ENCODE measurements at places on chromosomes 2 and 18.

DNA sequence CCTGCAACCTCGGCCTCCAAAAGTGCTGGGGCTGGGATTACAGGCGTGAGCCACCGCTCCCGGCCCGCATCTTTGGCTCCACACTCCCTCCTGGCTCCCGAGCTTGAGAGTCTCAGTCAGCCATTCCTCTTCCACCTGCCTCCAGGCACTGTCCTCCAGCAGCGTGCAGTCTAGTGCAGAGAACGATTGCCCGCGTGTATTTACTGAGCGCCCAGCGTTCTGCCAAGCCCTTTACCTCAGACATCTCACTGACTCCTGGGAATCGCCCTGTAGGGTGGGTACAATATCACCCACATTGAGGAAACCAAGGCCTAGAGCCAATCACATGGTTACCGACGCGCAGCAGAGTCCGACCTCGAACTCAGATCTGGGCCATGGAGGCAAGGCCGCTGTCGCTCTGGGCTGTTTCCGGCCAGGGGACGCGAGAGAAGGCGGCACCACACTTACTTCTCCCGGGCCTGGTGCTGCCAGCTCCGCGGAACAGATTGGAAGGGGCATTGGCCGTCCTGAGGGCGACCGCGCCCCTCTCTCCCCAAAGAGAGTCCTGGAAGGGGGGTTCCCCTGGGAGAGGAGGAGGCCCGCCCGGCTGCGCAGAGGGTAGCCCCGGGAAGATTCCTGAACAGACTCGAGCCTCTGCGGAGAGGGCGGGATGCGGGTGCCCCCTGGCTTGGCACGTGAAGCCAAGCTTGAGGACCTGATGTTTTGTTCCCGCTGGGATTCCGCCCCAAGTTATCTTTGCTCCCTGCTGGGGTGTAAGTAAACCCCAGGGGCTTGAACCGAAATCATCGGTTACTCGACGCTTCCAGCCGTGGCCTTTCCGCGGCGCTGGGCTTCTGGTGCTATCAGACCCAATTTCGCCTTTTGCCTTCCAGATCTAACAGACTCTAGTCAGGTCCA lies 5.2 kb upstream of the DLX2 start:
- H3K36me3 ChIP-seq = no peaks in the 10 kb centered on the region
- no peak overlapping the region for H3K4me3 ChIP-seq
- no peak overlapping the region for H3K27ac ChIP-seq
- DNase-seq = no peak

DNA sequence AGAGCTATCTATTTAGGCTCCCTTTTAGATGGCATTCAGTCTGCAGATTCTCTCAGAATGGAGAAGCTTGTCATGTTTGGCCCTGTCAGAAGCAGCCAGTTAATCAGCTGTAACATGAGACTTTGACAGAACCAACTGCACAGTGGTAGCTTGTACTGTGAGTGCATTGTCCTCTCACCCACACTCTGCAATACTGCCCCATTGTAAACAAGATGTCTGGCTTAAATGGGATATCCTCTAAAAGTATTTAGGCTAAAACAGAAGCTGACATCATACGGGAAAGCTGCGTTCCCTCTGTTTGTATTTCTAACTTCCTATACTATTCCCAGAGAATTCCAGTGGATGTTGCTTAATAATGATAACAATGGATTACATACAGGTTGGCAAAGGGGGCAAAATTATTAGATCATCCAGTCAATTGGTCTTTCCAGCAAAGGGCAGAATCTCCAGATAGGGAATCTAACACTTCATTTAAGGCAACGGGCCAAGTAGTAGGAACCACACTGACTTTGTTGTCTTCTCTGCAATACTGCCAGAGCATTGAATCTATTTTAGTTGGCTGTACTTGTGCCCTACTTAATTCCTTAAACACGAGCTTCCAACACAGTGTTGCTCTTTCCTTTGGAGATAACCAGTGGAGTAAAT lies 15.4 kb upstream of the STAT4 start:
- no peaks in the 10 kb centered on the region for H3K36me3 ChIP-seq
- H3K4me3 ChIP-seq = no peak overlapping the region
- peaks cover 24% of the 10 kb centered on the region for H3K4me1 ChIP-seq
- no peak for DNase-seq
- no peak overlapping the region for H3K27ac ChIP-seq

DNA sequence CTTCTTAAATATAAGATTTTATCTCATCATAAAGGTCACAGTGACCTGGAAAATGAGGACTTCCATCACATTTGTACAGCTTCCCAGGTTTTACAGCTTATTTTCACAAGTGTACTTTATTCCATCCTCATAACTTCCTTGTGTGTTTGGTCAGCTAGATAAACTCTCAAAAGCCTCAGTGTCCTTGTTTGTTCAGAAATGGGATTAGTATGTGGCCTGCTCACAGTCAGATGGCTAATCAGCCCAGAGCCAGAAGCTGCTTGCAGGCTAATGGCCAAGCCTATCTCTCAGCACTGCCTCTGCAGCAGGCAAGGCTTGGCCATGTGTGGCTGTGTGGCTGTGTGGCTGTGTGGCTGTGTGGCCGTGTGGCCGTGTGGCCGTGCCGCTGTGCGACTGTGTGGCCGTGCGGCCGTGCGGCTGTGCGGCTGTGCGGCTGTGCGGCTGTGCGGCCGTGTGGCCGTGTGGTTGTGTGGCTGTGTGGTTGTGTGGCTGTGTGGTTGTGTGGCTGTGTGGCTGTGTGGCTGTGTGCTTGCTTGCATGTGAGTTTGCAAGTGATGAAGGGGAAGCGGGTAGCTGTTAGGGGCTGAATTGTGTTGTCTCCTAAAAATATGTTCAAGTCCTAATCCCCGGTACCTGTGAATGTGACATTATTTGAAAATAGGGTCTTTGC lies 233.0 kb upstream of the TNP1 start:
- H3K4me1 ChIP-seq = peaks cover 33% of the 10 kb centered on the region
- no peak overlapping the region for H3K4me3 ChIP-seq
- H3K27ac ChIP-seq = no peak overlapping the region
- DNase-seq = no peak
- H3K36me3 ChIP-seq = no peaks in the 10 kb centered on the region
- peaks cover 6% of the 10 kb centered on the region for H3K27me3 ChIP-seq

GRCh38 chr2:67581751-67582150 lies 184.6 kb downstream of the ETAA1 start:
- H3K36me3 ChIP-seq = no peaks in the 10 kb centered on the region
- H3K4me1 ChIP-seq = no peaks in the 10 kb centered on the region
- H3K27ac ChIP-seq = no peak overlapping the region
- no peak overlapping the region for H3K4me3 ChIP-seq
- no peak for DNase-seq

DNA sequence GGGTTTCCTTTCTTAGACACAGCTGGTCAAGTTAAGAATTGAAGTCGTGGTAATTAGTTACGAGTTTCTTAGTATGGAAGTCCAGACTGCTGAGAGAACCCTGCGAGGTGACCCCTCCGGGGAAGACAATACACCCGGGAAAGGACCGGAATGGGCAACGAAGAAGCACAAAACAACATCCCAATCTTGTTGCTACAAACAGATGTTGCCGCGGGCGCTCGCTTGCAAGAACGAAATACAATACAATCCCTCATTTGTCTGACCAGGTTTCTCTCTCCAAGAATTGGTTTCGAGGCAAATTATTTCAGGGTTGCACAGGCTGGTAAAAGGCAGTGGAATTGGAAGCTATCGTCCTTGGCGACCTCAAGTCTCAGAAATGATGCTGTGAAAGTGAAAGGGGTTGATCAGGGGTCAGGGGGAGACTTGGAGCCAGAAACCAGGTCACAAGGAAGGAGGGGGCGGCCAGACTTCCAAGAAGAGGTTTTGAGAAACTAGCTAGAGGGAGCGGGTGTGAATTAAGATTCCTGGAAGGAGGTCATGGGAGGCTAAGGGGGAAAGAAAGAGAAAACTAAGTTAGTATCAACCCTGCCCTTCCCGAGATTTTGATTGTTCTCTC lies 401.9 kb downstream of the HRH4 start:
- DNase-seq = no peak
- no peaks in the 10 kb centered on the region for H3K4me1 ChIP-seq
- no peaks in the 10 kb centered on the region for H3K36me3 ChIP-seq
- peaks cover 3% of the 10 kb centered on the region for H3K27me3 ChIP-seq
- no peak overlapping the region for H3K4me3 ChIP-seq
- H3K27ac ChIP-seq = no peak overlapping the region

DNA sequence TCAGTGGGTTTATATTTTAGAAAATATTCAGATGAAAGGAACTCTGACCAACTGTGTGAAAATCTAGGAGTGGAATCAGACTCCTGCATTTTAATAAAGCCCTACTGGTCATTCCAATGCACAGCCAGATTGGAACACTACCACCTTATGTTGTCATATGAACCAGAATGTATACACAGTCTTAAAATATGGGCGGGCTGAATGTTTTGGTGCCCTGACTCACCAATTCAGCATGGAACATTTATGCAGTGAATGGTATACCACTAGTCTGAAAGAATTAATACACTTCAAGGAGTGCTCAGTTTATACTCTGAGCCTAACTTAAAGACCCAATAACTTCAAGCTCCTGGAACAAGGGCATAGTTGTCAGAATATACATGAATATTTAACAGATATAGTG lies 280.9 kb upstream of the TCF4 start:
- H3K27me3 ChIP-seq = no peaks in the 10 kb centered on the region
- H3K36me3 ChIP-seq = no peaks in the 10 kb centered on the region
- no peaks in the 10 kb centered on the region for H3K4me1 ChIP-seq
- no peak for DNase-seq
- H3K27ac ChIP-seq = no peak overlapping the region
- H3K4me3 ChIP-seq = no peak overlapping the region

DNA sequence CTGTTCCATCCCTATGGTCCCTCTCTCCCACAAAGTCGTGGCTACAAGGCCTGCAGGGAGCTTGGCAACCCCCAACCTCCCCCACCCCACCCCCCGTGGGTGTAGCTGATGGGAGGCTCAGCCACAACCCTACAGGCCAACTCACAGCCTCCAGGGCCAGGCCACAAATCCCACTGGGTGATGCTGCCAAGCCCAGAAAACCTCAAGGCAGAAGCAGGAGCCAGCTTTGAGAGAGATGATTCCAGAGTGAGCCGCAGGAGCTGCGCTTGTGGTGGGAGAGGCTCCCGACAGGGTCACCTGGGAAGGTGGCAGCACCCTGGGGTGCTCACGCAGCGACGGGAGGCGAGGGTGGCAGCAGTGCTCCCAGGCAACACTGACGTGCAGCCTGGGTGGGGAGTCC lies 44.8 kb downstream of the ADCY3 start:
- DNase-seq = no peak
- H3K4me1 ChIP-seq = peaks cover under 1% of the 10 kb centered on the region
- H3K4me3 ChIP-seq = no peak overlapping the region
- H3K27me3 ChIP-seq = no peaks in the 10 kb centered on the region

GRCh38 chr2:27177441-27178351 lies 28.9 kb downstream of the TCF23 start:
- no peaks in the 10 kb centered on the region for H3K36me3 ChIP-seq
- H3K4me3 ChIP-seq = no peak overlapping the region
- DNase-seq = no peak
- no peak overlapping the region for H3K27ac ChIP-seq

GRCh38 chr2:237473878-237474441 lies 13.1 kb upstream of the MLPH start:
- H3K4me1 ChIP-seq = peaks cover 14% of the 10 kb centered on the region
- no peak for DNase-seq
- no peak overlapping the region for H3K27ac ChIP-seq
- no peaks in the 10 kb centered on the region for H3K36me3 ChIP-seq

DNA sequence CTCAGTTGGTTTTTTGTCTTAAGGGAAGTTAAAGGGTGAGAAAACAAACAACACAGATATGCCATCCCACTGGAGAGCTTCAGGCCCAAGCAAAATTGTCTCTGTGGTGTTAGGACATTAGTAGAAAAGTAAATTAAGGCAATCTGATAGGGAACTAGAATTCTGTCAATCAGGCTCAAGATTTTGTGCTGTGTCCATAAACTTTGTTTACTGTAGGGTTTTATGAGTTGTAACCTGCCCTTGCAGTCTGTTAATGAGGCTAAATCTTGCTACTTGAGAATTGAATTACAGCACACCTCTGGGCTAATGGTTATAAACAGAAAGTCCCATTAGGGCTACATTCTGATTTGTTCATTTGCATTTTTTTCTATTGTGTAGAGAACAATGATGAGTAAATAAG lies 78.0 kb upstream of the OTX1 start:
- no peaks in the 10 kb centered on the region for H3K27me3 ChIP-seq
- no peak overlapping the region for H3K27ac ChIP-seq
- no peaks in the 10 kb centered on the region for H3K36me3 ChIP-seq
- no peak overlapping the region for H3K4me3 ChIP-seq
- no peak for DNase-seq

DNA sequence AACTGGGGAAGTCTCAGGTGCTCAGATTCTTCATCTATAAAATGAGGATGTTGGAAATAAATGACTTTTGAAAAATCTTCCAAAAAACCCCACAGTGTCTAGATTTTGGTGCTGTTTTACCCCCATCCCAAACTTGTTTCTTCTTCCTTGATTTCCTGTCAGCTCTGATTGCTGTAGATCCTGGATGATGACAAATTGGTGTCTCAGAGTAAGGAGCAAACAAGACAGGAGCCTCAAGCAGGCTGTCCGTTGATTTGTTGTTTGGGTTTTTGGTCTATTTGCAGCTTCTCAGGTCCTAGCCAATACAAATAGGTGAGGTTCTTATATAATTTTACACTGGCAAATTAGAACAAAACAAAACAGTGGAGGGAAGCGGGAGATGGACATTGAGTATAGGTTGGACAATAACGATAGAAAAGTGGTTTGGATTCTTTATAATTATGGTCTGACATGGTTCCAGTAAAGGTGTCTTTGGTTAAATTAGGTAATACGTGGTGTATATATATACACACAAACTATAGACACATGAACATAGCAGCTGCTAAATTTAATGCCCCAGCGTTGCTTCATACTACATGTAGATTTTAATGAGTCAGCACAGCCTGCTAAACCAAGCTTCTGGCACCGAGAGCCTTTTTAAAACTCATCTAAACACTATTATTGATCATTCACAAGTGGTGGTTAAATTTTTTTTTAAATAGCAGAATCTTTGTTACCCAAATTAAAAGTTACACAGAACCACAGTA lies 142.5 kb downstream of the FMNL2 start:
- H3K4me1 ChIP-seq = no peaks in the 10 kb centered on the region
- DNase-seq = no peak
- H3K4me3 ChIP-seq = no peak overlapping the region

Measured in activated CD8-positive, alpha-beta T cell treated with anti-CD3 and anti-CD28 coated beads, Interleukin-2, amount 10 ng/mL, durations not matched to agents 7 days and 5 days (primary cell).